Activated CD4-positive, CD25-positive, alpha-beta regulatory T cell treated with anti-CD3 and anti-CD28 coated beads, Interleukin-2, amount 50 U/mL, for 16 hours (primary cell): ENCODE measurements at places on chromosomes 13 and 19.

- no peak for DNase-seq
These were observed 59.0 kb upstream of the FGF14 start for GRCh38 chr13:102460806-102461205.

DNA sequence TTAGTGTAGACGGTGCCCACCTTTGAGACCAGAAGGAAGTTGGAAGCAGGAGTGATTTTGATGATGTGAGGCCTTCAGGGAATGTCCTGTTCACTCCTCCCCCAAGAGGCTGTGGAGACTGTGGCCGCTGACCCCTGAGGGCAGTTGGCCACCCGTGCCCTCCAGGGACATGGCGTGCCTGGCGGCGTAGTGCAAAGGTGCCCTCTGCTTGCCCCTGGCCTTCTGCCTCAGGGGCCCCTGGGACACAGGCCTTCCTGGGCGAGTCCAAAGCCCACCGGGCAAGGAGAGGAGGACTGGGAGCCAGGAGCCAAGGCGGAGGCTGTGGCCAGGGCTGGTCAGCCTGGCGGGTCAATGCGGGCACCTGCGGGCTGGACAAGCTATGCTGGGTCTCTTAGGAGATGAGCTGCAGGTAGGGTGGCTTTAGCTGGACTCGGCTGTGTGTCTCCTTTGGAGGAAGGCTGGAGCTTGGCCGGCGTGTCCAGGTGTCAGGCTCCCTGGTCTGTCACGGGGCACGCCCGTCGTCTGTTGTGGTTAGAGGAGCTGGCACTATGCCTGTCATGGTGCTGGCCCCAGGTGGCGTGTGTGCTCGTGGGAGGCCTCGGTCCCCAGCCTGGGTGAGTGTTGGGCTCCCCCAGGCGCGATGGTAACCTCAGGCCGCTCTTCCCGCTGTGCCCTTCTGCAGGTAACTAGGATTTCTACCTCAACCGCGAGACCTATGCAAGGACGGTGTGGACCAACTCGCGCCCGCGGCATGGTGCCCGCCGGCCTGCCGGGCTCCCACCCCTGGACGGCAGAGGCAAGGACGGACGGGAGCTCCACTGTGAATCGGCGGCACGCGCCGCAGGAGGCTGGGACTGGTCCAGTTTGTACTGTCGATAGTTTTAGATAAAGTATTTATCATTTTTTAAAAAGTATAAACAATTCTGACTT is 6.8 kb downstream of the PLEKHJ1 start:
- no peak for DNase-seq

GRCh38 chr13:41859565-41859964 is 101.3 kb downstream of the VWA8 start:
- no peak for DNase-seq

DNA sequence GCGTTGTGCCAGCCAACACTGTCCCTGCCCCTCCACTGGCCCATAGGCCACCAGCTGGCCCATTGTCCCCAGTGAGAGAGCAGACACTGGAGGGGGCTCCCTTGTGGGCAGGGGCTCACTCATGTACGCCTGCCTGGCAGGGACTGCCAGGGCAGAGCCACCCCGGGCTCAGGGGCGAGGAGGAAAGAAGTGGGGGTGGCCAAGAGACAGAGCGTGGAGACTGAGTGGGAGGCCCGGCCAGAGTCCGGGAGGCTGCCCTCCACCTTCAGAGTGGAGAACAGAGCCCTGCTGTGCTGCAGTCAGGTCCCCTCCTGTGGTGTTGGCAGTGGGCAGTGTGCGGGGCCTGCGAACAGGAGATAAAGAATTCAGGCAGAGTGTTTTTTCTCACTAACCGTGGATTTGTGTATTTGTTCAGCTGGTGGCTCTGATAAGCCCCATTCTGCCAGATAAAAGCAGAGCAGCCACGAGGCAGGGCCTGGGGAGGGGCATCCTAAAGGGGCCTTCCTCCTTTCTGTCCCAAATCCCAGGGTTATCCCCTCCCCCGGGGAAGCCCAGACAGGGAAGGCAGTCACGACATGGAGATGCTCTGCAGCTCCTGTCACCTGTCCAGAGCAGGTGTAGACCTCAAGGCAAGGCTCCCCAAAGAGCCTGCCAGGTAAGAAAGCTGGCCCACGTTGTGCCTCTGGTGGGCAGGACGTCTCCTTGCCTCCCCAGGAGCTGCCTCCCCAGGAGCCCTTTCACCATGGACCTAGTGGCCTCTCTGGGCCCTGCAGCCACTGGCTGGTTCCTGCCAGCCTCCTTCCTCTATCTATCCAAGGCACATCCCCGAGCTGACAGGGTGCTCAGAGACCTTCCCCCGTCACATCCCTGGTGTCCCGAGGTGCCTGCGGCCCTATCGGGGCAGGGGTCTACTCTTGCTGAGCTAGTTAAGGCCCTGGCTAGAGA is 33.0 kb downstream of the LYL1 start:
- DNase-seq, result no peak

- no peak for DNase-seq
These were observed 844 bp upstream of the RFX1 start for GRCh38 chr19:14006766-14007562.

GRCh38 chr13:45782327-45783045 is 69.1 kb downstream of the SIAH3 start:
- no peak for DNase-seq
